ENCODE measurements at places on chromosomes 5 and 9. TPM values are rescaled to one million over a fixed set of nuclear protein-coding genes. Genes with fewer than 3 reads are reported as not detected.
A peak's percentile ranks its signal among the peaks of the same experiment; 100 is the strongest.

GRCh38 chr9:36091026-36091953 is 45.2 kb upstream of the GLIPR2 start:
- DNase-seq = no peak

- no peak for DNase-seq
These were observed 25.1 kb downstream of the SLC44A1 start for GRCh38 chr9:105269593-105269992.

GRCh38 chr5:50733741-50734140 is 67.3 kb downstream of the PARP8 start:
- no peak for DNase-seq

SHISAL2B gene
- total RNA-seq = not detected

GRCh38 chr5:164052536-164053093 is 547.2 kb downstream of the MAT2B start:
- no peak for DNase-seq

ELOVL7 gene
- total RNA-seq = 0.73 TPM

SURF6 gene
- 11.1 TPM for total RNA-seq

GRCh38 chr5:124906339-124907097 is 160.1 kb upstream of the ZNF608 start:
- DNase-seq = peak; percentile 79

DNA sequence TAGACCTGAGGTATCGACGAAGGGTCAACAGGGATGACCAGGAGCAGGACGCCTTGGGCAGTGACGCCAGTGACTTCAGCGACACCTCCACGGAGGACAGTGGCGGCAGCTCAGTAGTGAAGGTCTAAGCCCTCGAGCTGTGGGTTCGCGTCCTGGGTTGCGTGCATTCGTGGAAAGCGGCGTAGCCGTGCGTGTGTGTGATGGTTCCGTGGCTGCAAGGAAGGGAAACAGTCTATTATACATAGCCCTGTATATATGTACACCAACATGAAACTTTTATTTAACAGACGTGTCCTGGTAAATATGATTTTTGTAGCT is 8.4 kb downstream of the PPP1R26 start:
- no peak for DNase-seq

- DNase-seq = no peak
These were observed 297.0 kb downstream of the TRIM32 start for GRCh38 chr9:116984111-116984510.
